CD8-positive, alpha-beta memory T cell (primary cell): ENCODE measurements at places on chromosomes 11 and 22. TPM values are rescaled to one million over a fixed set of nuclear protein-coding genes. Genes with fewer than 3 reads are reported as not detected.
A peak's percentile ranks its signal among the peaks of the same experiment; 100 is the strongest.

- no peak for DNase-seq
These were observed 277.5 kb downstream of the CTTN start for GRCh38 chr11:70675697-70676374.

Gene SLC37A2
- total RNA-seq = 2.0 TPM

GRCh38 chr22:48591286-48592065 lies 1236.2 kb downstream of the BRD1 start:
- no peak for DNase-seq

GRCh38 chr11:35624781-35625180 lies 6.5 kb downstream of the FJX1 start:
- no peak for DNase-seq

GRCh38 chr11:134559602-134559962 lies 147.5 kb upstream of the B3GAT1 start:
- no peak for DNase-seq

Gene LDHAL6A
- total RNA-seq = not detected

Gene SULT4A1
- total RNA-seq = not detected

GRCh38 chr22:20956258-20957101 lies 10.6 kb upstream of the AIFM3 start:
- no peak for DNase-seq

DNA sequence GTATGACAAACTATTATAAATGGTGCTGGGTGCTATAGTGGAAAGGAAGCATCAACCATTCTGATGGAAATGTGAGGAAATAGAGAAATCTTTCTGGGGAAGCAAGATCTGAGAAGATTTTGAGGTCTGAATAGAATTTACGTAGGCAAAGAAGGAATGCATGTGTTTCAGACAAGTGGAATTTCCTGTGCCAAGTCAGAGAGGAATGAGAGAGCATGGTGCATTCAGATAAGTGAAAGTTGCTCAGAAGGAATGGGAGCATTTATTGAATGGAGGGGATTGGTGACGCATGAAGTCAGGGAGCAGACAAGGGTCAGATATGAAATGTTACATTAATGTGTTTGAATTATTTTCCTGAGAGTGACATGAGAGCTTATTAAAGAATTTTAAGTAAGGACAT lies 725.5 kb downstream of the METTL15 start:
- no peak for DNase-seq

DNA sequence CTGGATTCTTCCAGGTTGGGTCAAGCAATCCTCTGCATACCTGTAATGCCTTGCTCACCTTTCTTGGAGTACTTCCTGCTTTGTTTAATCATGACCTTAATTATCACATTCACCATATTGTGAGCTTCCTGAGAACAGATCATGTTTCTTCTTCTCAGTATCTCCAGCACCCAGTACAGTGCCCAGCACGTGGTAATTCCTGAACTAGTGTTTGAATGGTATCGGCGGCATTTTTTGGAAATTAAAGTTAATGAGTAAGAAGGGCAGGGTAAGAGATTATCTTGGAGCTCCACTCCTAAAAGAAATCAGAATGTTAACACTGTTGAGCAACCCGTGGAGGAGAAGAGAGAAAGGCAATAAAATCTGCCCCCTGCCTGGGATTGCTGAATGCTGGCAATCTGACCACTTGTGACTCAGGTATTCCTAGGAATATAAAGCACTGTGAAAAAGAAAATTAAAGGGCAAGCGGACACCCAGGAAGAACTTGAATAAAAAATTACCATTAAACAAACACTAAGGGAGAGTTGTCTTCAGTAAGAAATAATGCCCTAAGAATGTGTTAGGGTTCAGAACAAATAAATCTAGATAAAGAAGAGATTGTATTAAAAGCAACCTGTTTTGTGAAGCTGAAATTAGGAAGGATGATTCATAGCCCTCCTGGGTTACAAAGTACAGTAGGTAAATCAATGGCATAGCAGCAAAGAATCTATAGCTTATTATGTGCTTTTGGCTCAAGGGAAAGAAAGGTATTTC lies 92.9 kb downstream of the PDHX start:
- no peak for DNase-seq

DNA sequence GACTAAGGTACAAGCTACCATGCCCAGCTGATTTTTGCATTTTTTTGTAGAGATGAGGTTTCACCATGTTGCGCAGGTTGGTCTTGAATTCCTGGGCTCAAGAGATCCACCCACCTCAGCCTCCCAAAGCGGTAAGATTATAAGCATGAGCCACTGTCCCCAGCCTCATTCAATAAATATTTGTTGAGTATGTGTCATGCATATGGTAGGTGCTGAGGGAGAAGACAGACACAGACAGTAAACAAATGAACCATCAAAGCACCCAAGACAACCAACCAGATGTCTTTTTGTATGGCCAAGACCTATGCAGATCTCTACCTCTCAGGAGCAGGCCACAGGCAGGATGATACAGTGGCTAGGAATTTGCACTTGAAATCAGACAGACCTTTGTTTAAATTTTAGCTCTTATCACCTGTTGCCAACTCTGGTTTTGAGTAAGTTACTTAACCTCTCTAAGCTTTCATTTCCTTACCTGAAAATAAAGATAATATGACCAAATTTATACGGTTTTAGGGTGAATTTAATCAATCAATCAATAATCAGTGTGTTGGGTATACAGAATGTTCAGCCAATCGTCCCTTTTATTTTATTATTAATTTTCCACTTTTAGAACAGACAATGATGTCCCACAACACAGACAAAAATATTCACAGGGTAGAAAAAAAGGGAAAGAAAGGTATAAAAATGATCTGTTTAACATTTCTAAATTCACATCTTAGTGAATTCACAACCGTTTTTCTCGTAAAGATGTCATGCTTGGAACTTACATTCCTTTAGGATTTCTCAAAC lies 128.2 kb downstream of the SGSM3 start:
- no peak for DNase-seq

- DNase-seq = no peak
These were observed 67.7 kb downstream of the PANX1 start for GRCh38 chr11:94196363-94196762.

GRCh38 chr11:105297463-105297862 lies 157.9 kb upstream of the CARD18 start:
- no peak for DNase-seq

Gene GNB1L
- 16.6 TPM for total RNA-seq

Gene ST14
- total RNA-seq = 0.35 TPM

DNA sequence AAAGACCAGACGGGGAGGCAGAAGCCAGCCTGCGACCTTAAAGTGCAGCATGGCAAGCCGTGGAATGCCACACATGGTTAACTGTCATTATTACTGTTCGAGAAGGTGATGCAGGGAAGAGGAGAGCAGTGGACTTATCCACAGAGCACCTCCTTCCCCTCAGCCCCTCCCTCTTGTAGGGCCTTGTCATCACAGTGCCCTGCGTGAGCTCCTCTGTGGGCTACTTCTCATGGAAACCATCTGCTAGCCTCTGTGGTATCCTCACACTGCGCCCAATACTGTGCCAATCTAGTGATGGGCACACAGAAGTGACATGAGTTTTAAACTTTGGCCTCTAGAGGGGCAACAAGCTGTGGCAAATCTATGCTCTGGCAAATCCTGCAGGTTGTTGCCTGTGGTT lies 18.2 kb upstream of the CCDC134 start:
- DNase-seq = no peak

Gene GRAP2
- 41.8 TPM for total RNA-seq

DNA sequence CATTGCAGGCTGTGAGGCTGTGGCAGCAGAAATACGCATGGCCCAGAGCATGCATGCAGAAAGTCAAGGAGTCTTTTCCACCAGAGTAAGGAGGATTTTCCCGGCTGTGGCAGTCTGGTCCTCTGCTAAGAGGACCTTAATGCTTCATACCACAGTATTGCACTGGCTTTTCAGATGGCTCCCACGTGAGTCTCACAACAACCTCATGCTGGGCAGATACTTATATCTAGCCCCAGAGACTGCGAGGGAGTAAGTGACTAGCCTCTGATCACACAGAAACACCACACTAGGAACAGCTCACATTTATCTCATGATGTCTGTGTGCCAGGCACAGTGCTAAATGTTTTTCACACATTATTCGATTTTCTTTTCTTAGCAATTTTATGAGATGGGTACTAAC lies 8.0 kb downstream of the CRY2 start:
- no peak for DNase-seq

Gene CCDC34
- total RNA-seq = 22.4 TPM

GRCh38 chr11:27402450-27402849 lies 39.4 kb upstream of the CCDC34 start:
- DNase-seq = no peak

Gene SUSD2
- 0.31 TPM for total RNA-seq

DNA sequence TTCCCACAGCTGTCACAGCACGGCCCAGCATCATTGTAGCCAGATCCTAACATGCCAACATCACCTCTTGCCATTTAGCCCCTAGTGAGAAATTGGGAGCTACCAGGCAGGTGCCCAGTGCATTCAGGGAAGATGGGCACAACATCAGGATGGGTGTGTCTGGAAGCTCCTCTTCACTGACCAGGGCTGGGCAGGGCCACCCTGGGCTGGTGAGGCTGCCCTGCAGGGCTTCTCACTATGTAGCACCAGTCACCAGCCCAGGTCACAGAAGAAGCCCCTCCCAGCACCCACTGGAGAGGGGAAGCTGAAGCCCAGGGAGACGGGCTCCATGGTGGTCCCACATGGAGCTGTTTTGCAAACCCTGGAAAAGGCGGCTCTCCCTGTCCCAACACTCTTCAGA lies 13.9 kb downstream of the ZNF74 start:
- no peak for DNase-seq

DNA sequence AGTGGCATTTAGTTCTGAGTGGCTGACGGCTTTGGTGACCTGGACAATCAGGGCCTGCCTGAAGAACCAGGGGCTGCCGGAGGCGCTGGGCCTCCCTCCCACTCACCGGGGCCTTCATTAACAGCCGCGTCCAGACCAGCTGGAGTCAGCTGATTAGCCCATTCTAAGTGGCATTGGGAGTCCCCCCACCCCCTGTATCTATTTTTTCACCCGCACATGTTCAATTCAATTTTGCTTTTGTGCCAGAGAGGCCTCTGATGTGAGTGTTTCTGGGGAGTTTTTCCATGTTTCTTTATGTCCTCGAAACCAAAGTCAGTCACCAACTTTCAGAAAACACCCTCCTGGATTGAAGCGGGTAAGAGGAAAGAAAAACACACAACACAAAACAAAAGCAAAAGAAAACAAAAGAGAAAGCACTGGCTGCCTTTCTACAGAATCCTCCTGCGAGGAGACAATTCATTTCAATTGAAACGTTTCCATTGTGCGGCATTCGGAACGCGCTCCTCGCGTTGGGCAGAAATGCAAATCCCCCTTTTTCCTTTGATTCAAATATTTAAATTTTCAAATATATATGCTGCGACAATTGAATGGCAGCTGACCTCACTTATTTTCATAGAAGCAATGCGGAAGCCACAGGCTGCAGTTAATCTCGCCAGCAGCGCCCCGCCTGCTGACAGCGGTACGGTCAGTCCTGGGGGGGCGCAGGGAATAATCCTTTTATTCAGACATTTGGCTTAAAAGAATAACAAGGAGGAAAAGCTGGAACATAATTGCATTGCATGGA lies 17.7 kb downstream of the CDKN1C start:
- no peak for DNase-seq

GRCh38 chr22:47123827-47124442 lies 361.5 kb downstream of the TBC1D22A start:
- no peak for DNase-seq

DNA sequence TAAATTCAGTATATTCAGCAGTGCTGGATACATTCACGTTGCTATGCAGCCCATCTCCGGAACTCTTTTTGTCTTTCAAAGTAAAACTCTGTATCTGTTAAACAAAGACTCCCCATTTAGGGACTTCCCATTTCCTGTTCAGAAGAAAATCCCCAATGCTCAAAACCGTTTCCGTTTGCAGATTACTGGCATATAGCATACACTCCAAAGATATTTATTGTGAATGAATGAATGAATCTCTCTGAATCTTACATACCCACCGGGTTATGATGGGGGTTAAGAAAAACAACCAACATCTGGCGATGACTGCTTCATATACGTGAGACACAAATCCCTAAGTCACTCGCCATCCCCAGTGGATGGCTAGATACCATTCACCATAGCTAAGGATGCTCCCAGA lies 1.6 kb downstream of the THY1 start:
- no peak for DNase-seq

DNA sequence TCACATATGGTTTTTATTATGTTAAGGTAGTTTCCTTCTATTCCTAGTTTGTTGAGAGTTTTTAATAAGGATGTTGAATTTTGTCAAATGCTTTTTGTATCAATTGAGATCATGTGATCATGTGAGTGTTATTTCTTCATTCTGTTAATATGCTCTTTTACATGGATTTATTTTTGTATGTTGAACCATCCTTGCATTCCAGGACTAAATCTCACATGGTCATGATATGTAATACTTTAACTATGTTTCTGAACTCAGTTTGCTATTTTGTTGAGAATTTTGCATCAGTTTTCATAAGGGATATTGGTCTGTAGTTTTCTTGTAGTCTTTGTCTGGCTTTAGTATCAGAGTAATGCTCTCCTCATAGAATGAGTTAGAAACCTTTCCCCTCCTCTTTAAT lies 43.2 kb downstream of the KCNQ1 start:
- DNase-seq = no peak

GRCh38 chr11:96215110-96215782 lies 127.7 kb downstream of the MAML2 start:
- peak; percentile 50 for DNase-seq

DNA sequence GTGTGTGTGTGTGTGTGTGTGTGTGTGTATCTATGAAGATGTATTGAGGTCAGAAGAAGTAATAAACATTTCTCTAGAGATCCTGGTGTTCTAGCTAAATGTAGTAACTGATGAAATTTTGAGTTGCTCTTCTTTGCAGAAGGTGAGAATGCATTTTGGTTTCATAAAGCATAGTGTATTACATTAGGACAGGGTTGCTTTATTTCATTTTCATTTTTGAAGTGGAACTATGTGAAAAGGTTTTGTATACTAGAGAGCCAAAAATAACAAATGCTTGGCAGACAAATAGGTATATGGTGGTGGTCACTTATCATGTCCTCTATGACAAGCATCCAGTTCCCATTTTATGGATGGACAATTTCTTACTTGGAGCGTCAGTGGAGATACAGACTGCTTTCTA lies 99.0 kb downstream of the CASP12 start:
- DNase-seq = no peak

GRCh38 chr11:65919573-65920371 lies 546 bp downstream of the DRAP1 start:
- peak; percentile 57 for DNase-seq

Gene TMEM191C
- 0.70 TPM for total RNA-seq

DNA sequence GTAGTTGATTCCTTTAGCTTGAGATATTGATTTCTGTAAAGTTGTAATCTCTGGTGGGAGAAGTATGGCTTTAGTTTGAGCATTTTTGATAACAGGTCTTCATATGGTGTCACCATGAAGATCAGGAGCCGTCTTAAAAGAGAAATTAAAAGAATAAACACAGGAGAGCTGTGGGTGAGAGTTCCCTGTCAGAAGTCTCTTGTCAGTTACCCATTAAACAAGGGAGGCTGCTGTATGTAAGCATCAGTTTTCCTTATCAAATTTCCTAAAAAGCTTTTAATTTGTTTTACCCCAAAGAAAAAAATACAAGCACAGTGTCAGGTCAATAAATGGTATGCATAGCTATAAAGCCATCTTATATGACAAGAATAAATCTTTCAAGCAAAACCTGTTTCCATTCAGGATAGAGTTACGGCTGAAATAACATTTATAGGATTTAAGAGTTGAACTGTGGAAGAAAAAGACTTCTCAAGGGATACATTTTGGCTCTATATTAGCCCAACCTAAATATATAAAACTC lies 767.5 kb downstream of the JRKL start:
- no peak for DNase-seq

GRCh38 chr11:129416080-129416820 lies 40.6 kb downstream of the BARX2 start:
- DNase-seq = no peak

Gene MYBPC3
- not detected for total RNA-seq
